Activated naive CD4-positive, alpha-beta T cell (primary cell): ENCODE measurements at places on chromosomes 16 and 17.

DNA sequence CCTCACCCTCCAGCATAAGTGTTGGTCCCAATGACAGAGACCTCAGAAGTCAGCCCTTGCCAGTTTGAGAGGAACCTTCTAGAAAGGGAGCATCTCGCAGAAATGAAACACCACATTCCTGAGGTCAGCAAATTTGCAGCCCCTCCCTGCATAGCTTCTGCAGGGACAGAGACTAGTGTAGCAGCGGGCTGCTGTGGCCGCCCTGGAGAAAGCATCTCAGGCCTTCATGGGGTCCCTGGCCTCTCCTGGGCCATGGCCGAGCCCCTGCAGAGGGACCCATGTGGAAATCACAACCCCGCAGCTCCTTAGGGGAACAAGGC lies 11.4 kb downstream of the HS3ST6 start:
- DNase-seq = no peak

DNA sequence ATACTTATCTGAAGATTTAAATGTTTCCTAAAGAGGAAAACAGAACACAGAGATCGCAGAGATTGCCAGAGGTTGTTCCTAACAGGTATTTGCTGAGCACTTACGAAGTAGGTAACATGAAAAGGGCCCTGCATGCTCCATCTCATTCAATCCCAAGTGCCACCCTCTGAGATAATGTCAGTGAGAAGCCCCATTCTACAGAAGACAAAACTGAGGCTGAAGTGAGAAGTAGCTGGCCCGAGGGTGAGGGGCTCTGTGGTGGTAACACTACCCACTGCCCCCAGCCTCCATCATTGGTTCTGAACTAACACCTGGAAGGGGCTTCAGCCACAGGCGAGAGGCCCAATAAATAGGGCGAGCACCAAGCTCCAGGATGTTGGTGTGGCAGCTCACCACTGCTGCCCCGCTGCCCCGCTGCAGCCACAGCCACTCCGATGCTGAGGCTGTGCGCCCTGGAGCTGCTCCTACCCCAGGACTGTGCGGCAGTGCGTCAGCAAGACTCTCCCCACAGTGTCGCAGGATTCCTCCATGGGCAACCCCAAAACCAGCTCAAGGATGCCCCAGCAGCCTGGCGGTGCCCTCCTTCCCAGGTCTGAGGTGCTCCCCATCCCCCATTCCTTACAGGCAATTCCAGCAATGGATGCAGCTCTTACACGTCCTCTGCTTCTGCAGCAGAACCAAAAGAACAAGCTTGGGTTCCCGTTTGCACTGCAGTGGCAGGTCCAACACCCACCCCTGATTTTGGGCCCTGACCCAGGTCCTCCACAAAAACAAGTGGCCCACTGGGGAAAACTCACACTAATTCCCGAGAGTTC lies 10.3 kb downstream of the FLCN start:
- DNase-seq = no peak

DNA sequence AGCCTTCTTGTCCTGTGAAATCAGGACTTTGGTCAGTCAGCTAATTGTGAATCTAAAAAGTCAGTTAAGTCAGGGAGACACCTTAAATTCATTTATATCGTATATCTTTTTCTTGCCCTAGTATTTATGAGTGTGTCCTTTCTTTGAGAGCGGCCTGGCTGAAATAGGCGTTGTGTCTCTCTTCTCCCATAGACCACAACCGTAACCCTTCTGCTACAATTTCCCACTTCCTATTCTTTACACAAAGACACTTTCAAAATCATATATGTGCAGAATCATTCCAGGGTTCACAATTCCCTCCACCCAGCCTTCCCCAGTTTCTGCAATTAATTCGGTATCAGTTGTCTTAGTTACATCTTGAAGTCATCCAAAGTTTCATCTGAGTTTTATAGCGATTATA lies 14.0 kb upstream of the COTL1 start:
- no peak for DNase-seq

- DNase-seq = no peak
Observed at GRCh38 chr17:61846761-61847375, 16.5 kb downstream of the BRIP1 start.

GRCh38 chr16:74825941-74826340 lies 51.3 kb upstream of the FA2H start:
- DNase-seq = no peak

DNA sequence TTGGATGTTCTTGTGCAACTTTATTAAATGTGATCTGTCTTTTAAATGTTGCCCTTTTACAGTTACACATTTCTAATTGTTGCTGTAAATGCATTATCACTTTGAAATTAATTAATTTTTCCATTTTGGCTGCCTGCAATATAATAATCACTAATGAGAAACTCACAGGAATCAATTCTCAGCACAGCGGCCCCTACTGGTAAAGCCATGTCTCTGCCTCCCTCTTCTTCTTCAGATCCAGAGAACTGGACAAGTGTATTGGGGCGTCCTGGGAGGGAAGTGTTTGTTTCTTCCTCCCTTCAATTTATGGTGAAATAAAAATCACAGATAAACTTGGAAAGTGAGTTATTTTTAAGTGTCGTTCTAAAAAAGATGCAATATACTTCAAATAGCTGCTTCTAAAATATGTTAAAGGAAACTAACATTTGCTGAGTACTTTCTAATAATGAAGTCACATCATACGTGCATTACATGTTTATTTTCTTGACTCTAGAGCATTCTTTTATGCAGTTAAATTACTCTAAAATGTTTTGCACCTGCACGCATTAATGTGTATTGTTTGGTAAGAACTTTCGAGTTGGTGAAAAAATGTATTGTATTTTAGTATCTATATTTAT lies 338.0 kb downstream of the WWOX start:
- DNase-seq = no peak

- no peak for DNase-seq
Observed at GRCh38 chr16:642189-643049, 791 bp downstream of the MCRIP2 start.
